Right ventricle myocardium superior (tissue), 1 donor: ENCODE measurements at places on chromosomes 3 and 15. TPM values are rescaled to one million over a fixed set of nuclear protein-coding genes. Genes with fewer than 3 reads are reported as not detected.

DNA sequence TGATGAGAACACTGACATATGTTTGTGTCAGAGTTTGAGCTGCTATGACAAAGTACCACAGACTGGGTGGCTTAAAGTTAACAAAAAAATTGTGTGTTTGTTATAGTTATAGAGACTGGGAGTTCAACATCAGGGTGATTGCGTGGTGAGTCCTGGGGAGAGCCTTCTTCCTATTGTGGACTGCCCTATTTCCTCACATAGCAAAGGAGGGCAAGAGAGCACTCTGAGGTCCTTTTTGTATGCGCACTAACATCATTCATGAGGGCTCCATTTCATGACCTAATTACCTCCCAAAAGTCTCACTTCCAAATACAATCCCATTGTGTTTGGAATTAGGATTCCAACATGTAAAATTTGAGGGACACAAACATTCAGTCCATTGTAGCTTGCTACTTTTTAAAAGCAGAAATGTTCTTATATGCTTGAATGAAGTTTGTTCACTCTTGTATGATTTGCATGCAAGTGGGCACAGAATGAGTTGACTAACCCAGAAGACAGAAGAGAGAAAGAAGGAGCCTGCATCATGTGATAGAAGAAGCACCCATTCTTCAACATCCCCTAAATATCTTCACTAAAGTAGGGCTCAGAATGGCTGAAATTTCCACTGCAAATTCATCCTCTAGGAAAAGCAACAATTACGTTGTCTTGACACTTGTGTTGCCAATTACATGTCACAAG lies 18.9 kb upstream of the ALCAM start:
- no peak for DNase-seq

- no peak for DNase-seq
Observed at GRCh38 chr3:55002416-55002930, 74.6 kb upstream of the LRTM1 start.

GRCh38 chr3:133984975-133985374 lies 44.8 kb downstream of the SLCO2A1 start:
- no peak for DNase-seq

DNA sequence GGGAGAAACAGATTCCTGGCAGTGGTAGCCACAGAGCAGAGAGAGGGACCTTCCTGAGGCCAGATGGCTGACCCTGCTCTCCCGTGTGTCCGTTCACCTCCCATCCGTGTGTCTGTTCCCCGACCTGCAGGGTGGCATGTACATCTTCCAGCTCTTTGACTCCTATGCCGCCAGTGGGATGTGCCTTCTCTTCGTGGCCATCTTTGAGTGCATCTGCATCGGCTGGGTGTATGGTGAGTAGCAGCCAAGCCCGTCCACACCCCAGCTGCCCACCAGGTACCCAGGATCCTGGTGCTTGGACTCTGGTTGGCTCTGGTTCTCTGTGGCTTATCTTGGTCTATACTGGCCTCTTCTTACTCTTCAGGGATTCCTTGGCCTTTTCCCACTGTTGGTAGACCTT lies 59.5 kb upstream of the SLC6A1 start:
- no peak for DNase-seq

The UQCC5 gene
- 71.2 TPM for total RNA-seq
